ENCODE measurements at places on chromosomes 3 and 15. TPM values are rescaled to one million over a fixed set of nuclear protein-coding genes. Genes with fewer than 3 reads are reported as not detected.

KY gene
- total RNA-seq = 4.9 TPM

CPNE9 gene
- total RNA-seq = not detected

MUC20 gene
- 12.7 TPM for total RNA-seq

BTLA gene
- total RNA-seq = 2.2 TPM

DNA sequence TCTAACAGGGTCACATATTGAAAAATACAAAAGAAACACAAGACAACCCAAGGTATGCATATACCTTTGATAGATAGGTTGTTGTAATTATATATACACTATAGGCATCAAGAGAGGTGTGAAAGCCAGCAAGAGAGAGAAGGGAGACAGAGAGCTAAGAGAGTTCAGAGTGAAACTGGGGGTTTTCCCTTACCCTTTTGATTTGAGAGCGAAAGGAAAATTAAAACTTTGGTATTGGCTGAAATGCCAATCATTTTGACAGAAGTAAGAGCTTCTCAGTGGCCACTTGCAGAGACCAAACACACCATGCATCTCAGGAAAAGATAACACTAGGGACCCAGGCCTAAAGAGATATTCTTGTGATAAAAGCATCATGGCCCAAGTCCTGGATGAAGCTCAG lies 183.6 kb downstream of the SHOX2 start:
- no peak for DNase-seq

DNA sequence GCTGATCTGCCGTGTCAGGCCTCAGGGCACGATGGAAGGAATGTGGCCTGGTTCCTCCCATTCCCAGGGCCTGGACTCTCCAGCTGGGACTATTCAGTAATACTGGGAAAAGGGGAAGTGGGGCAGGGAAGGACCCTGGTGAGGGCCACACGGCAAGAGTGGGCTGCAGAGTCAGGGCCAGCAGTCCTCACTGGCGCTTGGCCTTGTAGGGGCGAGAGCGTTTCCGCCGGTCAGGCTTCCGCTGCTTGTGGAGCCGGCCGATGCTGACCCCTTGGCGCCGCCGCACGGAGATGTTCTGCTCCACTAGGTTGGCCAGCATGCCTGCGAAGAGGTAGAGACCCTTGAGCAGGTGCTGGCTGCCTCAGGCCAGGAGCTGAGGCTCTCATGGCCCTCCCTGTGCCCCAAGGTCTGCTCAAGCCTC lies 42.8 kb downstream of the SEMA3G start:
- DNase-seq = no peak

DNA sequence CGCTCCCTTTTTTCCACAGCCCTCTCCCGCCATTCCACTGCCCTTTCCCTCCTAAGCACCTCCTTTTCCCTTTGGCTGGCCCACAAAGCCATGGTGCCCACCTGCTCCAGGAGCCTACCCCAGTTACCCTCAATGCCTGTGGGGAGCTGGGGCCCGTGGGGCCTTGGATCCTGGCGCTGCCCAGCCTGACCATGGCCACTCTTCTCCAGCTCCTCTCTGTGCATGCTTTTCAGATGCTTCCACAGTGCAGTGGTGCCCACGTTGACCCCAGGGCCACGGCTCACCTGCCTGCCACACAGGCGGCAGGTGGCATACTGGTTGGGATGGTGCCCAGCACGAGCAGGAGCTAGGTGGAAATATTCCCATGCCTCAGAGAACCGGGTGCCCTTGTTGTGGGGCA lies 1.5 kb downstream of the ZBED2 start:
- DNase-seq = no peak

DNA sequence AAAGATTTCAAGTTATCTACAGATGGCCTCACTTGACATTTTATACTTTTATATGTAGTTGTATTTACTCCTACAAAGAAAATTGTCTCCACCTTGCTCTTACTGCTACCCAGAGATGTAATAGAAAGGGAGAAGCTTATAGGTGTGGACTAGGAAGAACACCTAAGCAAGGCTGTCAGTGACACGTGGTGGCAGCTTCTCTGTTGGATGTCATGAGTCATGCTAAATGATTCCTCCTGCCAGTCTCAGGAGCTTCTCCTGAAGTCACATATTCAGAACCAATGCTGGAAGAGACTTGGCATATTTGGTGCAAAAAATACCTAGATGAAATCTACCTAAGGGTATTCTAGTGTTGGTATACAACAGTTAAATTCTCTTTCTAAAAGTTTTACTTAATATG lies 184.7 kb downstream of the LRRC3B start:
- no peak for DNase-seq

GRCh38 chr15:25441111-25441510 lies 2.3 kb upstream of the UBE3A start:
- no peak for DNase-seq

DNA sequence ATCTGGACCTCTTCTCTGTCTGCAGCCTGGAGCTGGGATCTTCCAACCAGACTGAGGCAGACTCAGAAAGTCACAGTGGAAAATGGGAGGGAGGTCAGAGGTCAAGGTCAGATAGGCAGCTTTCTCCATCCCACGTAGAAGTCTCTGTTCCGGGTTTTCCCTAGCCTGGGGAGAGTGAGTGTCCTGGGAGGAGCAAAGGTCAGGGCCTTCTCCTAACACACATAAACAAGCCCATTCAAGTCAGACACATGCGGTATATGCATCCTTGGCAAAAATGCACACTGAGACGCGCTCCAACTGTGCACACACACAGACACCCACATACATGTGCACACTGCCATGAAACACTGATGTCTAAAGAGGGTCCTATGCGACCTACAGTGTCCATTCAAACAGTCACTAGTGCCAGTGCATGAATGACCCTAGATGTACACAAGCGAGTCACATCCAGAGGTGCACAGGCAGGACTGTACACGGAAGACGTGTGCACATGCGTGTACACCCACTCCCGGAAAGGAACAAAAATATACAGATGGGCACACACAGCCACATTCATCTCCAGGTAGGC lies 681 bp downstream of the TWF2 start:
- no peak for DNase-seq
